ENCODE measurements at places on chromosomes 13 and 19. TPM values are rescaled to one million over a fixed set of nuclear protein-coding genes. Genes with fewer than 3 reads are reported as not detected.

Gene FBN3
- not detected for total RNA-seq

Gene IGSF23
- total RNA-seq = not detected

Gene ZMYM5
- 21.0 TPM for total RNA-seq

DNA sequence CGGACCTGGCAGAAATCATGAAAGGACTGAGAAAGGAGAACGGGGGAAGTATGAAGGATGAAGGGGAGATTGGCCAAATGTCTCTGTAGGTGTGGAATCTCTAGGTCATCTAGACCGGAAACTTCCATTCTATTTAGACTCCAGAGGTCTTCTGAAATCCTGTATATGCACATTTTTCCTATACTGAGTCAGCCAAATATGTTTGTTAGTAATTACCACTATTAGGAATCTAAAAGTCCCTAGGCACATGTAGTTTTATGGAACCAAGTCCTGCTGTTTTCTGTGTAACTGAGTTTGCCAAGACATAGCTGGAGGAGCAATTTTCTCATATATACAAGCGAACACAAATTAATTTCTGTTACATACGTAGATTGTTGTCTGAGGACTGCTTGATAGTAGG lies 498.1 kb downstream of the GPC5 start:
- DNase-seq = no peak

DNA sequence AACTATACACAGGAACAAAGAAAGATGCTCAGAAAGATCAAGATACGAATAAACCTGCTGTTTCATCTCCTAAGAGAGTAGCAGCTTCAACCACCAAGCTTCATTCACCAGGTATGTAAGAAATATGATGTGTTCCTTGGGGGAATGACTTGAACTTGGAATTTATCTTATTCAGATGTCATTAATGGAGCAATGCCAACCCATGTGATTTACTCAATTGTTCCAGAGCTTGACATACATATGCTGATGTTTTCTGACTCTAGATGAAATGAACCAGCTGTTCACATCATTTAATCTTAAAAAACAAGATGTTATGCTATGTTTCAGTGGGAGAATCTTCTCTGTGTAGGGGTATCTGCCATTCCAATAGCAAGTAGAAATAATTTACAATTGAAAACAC lies 270.9 kb downstream of the SLC7A1 start:
- no peak for DNase-seq

GRCh38 chr13:97401421-97401820 lies 32.5 kb upstream of the RAP2A start:
- no peak for DNase-seq

Gene TMIGD2
- total RNA-seq = not detected

- peak; percentile 62 for DNase-seq
Observed at GRCh38 chr13:60788156-60788829, 391.3 kb downstream of the TDRD3 start.

- DNase-seq = peak; percentile 97
Observed at GRCh38 chr19:46784262-46785053, 3.9 kb downstream of the SLC1A5 start.

GRCh38 chr19:28171983-28172382 lies 1041.0 kb downstream of the UQCRFS1 start:
- DNase-seq = no peak

- DNase-seq = no peak
Observed at GRCh38 chr13:111927181-111927540, 139.8 kb upstream of the SOX1 start.

DNA sequence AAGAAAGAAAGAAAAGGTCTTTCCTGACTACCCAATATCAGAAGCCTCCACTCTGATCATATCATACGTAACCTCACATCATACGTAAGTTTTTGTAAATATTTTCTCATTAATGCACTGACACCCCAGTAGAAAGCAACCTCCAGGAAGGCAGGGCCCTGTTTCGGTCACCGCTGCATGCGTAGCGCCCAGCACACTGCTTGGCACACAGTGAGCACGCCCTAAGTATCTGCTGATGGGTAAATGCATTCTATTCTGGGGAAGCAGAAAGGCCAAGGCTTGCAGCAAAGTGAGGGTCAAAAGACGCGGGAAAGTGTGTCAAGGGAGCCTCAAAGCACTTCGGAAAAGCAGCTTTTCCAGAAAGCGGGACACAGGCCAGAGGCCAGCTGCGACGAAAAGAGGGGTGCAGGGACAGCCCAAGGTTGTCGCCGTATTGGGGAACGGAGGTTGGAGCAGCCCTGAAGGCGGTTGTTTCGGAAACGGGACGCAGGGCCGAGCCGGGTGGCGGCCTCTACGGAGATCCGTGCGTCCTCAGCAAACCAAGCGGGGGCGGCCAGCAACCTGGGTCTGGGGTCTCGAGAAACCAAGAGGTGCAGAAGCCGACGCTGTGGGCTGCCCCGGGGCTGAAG lies 463 bp downstream of the SUGP1 start:
- no peak for DNase-seq

- DNase-seq = no peak
Observed at GRCh38 chr13:94123557-94123956, 355.9 kb downstream of the DCT start.

GRCh38 chr13:60000081-60000480 lies 163.6 kb downstream of the DIAPH3 start:
- DNase-seq = no peak

- DNase-seq = no peak
Observed at GRCh38 chr19:1680976-1681375, 28.6 kb upstream of the TCF3 start.

GRCh38 chr13:22090106-22090505 lies 419.2 kb downstream of the FGF9 start:
- DNase-seq = no peak

DNA sequence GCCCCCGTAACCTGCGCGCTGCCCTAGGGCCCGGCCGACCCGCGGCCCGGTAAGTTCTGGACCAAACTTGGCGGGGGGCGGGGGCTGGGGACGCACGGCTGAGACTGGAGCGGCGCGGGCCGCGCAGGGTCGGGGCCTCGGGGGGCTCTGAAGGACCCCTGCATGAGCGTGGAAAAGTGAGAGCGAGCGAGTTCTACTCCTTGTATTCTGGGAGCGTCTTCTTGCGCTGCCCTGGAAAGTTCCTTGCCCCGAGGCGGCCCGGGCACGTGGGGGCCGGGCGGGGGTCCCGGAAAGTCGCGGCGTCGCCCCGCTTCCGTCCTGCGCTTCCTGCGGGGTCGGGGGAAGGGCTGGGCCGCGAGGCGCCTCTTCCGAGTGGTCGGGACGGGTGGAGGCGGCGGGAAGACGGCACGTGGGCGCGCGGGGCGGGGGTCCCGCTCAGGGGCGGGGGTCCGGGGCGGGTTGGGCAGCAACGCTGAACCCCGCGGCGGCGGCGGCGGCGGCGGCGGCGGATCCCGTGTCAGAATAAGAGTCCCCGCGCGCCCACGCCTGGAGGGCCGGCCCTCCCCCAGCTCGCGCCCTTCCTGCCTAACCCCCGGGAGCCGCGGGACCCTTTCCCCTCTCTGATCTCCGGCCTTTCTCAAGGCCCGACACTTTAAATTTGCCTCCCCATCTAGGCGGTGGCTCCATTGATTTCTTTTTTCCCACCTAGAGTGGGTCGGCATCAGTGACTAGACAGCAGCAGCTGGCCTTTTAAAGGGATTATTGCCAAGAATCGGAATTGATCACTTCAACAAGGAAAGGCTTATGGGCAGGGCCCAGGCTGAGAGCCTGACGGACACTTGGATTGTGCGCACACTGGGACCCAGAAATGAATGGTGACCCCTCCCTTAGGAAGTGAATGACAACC lies 749 bp downstream of the GATAD2A start:
- DNase-seq = peak; percentile 71

- DNase-seq = no peak
Observed at GRCh38 chr13:79805317-79805716, 324.4 kb downstream of the NDFIP2 start.

GRCh38 chr19:46452186-46452585 lies 19.2 kb downstream of the PNMA8A start:
- DNase-seq = no peak

DNA sequence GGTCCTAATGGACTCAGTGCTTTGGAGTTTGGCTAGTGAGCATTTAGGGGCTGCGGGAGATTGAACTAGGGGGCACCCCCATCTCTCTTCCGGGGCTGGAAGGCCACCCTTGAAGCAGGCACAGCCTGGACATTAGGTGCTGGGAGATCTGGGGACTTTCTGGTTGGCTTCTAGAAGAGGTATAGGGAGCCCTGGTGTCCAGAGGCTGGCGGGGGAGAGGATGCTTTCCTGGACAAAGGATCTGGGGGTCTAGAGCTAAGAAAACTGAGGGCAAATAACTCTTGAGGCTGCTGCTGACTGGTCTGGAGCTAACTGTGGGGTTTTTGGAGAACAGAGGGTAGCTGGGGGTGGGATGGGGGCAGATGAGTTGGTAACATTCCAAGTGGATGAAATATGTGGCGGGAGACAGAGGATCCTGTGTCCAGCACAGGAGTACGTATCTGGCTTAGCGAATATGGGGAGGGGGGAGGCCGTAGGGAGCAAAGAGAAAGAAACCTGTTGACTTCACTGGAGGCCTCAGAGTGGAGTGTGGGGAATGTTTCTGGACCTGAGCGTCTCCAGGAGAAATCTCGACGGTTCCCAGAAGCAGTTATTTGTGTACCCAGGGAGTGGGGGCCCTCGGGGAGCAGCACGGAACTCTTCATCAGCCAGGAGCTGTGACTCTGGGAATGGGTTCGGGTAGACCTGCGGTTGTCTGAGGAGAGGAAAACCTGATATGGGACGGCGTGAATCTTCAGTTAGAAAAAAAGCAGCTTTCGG lies 1.4 kb downstream of the HNRNPUL1 start:
- peak; percentile 28 for DNase-seq

GRCh38 chr19:14370169-14370939 lies 10.9 kb upstream of the ADGRE5 start:
- DNase-seq = no peak

GRCh38 chr13:74287724-74288169 lies 153.5 kb upstream of the KLF12 start:
- DNase-seq = peak; percentile 61

Gene ZNF524
- 10.8 TPM for total RNA-seq

DNA sequence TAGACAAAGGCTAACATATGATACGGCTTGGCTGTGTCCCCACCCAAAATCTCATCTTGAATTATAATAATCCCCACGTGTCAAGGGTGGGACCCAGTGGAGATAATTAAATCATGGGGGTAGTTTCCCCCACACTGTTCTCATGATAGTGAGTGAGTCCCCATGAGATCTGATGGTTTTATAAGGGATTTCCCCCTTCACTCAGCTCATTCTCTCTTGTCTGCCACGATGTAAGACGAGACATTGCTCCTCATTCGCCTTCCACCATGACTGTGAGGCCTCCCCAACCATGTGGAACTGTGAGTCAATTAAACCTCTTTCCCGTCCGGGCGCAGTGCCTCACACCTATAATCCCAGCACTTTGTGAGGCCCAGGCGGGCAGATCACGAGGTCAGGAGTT lies 143.5 kb downstream of the RXFP2 start:
- no peak for DNase-seq

GRCh38 chr13:101258071-101258470 lies 158.2 kb downstream of the NALCN start:
- peak; percentile 62 for DNase-seq

Gene FARP1
- 20.3 TPM for total RNA-seq

Gene MEIOSIN
- not detected for total RNA-seq

GRCh38 chr13:96179309-96179708 lies 89.4 kb downstream of the HS6ST3 start:
- DNase-seq = no peak

DNA sequence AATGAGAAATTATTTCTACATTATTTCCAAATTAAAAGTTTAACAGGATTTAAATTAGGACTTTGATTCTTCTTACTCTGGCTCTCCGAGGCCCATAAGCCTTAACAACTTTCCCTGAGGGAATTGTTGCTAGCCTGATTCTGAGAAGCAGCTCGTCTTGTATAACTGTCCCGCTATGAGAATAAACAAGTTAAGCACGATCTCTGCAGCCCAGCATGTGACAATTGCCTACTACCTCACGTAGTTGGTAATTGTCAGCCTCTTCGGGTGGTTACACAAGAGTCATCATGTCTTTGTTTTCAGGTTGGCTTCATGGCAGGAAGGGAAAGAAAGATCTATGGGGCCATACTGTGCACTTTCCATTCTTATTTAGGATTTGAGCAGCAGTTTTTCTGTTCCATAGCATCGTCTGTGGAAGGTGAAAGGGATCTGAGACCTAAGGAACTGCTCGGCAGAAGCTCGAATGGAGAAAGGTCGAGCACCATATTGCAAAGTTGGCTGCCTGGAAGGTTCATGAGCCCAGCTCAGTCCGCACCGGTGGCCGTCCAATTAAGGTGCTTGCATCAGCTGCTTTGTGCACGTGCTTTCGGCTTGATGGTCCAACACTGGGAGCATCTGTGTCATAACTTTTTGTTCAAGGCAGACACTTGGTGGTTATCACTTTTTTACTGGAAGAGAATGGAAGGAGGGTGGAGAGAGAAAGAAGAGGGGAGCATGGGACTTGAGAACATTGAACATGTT lies 1.8 kb upstream of the STARD13 start:
- no peak for DNase-seq

Gene STARD13
- total RNA-seq = 7.8 TPM

Gene GARIN5A
- not detected for total RNA-seq

DNA sequence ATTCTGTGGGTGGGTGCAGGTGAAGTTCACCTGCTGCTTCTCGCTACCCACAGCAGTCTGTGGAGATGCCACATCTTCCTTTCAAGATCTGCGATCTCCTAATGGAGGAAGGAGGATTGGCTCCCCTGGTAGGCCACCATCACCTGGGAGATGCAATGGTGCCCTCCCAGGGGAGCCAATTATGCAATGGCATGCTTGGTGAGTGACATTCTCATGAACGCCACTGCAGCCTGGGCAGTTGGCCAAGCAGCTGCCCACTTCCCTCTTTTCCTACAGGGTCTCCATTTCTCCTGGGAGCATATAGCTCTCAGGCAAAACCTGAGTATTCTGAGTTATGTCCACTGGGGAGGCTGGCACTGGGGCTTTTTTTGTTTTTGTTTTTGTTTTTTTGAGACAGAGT lies 83.5 kb upstream of the KCTD15 start:
- no peak for DNase-seq

Gene ZNF69
- total RNA-seq = 9.0 TPM

- peak; percentile 78 for DNase-seq
Observed at GRCh38 chr13:27599845-27600553, 20.3 kb downstream of the LNX2 start.

- no peak for DNase-seq
Observed at GRCh38 chr19:10981252-10981895, 20.5 kb downstream of the SMARCA4 start.

- peak; percentile 67 for DNase-seq
Observed at GRCh38 chr13:66994097-66994496, 236.0 kb downstream of the PCDH9 start.

Gene C19orf38
- 0.81 TPM for total RNA-seq

DNA sequence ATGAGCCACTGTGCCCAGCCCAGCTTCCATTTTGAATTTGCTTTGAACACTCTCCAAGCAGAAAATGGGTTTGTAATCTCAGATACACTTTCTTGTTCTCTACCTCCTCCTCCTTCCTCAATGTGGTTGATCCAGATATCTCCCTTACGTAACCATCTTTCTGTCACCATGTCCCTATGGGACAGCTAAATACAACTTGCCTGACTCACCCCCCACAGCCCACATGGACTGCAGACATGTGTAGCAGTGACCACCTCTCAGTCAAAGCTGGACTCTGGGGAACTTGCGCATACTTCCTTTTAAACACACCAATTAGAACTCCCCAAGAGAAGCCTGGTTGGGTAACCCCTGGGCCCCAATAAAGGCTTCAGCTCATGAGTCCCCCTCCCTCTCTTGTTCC lies 10.8 kb upstream of the ZNF799 start:
- no peak for DNase-seq

Gene PABPC3
- 0.08 TPM for total RNA-seq
